ENCODE measurements at places on chromosomes 4 and X.

- DNase-seq: no peak
Measured at GRCh38 chr4:169063441-169063840, 53.4 kb upstream of the CBR4 start.

GRCh38 chr4:99447079-99447478 lies 11.9 kb upstream of the ADH7 start:
- peak; percentile 31 for DNase-seq

DNA sequence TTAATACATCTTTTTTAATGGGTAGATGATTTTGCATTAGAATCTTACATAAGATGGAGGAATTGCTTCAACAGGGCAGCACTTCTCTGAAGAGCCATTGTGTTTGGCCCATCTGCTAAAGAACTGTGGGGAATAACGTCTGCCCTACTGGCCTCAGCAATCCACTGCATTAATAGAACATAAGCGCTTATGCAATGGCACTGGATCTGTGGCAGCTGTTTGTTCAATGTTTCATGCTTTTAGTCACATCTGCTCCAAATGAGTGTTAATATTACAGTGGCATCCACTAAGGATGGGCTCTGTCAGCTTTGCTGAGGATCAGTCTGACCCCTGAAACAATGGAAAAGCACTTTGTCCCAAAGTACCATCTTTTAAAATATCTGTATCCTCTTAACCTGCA lies 279.0 kb upstream of the GK2 start:
- DNase-seq: no peak

GRCh38 chrX:120244735-120245498 lies 5.7 kb upstream of the ZBTB33 start:
- peak; percentile 81 for DNase-seq

DNA sequence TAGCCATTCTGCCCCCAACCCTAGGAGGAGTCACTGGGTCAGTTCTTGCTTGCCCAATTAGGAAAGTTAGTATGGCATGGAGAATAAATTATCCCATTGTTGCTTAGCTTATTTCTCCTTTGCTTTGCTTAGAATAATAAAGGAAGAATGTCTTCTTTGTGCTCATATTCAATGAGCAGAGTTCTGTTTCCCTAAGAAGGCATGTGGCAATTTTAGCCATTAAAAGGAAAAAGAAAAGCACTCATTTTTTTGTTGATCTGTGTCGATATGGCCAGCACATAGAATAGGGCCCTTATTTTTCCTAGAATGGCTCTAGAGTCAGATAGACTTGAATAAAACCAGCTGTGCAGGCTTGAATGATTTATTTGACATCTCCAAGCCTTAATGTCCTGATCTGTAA lies 166.4 kb upstream of the PPARGC1A start:
- no peak for DNase-seq

DNA sequence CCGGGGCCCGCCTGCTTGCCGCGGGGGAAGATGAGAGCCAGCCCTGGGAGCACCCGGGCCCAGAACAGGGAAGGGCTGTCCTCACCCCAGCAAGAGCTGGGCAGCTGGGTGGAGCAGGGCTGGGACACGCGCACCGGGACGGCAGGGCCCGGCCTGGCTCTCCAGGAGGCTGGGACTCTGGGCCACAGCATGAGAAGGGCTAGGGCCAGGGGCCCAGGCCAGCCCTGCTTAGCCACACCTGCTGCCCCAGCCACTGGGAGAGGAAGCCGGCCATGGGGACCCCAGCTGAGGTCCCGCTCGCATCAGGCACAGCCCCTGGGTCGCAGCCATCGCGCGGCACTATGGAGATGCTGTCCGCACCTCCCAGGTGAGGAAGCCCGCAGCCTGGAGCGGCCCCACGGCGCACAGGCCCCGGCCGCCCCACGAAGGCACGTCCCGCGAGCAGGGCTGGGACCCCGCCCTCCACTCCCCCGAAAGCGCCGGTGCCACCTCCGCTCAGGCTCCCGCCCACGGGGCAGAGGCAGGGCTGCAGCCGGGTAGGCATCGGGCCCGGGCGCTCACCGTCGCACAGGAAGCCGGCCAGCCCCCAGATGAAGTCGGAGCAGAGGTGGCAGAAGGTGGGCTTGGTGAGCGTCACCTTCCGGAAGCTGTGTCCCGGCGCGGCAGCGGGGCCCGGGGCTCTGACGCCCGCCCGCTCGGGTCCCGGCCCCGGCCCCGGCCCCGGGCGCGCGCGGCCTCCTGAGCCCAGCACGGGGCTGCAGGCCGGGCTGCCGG lies 531 bp downstream of the DGKQ start:
- no peak for DNase-seq

GRCh38 chr4:9812501-9813340 lies 31.3 kb downstream of the DRD5 start:
- DNase-seq: no peak

GRCh38 chr4:139282065-139282720 lies 2.2 kb upstream of the MGARP start:
- peak; percentile 41 for DNase-seq
